Parietal lobe (tissue), 2 donors: ENCODE measurements at places on chromosomes 4 and X. TPM values are rescaled to one million over a fixed set of nuclear protein-coding genes. Genes with fewer than 3 reads are reported as not detected.

The C4orf36 gene
- 1.6 TPM for total RNA-seq

The SYP gene
- 121 TPM for total RNA-seq

The PPP4R3C gene
- not detected for total RNA-seq

The ADH7 gene
- total RNA-seq, result not detected

The MFAP3L gene
- 11.3 TPM for total RNA-seq

The PPP1R2C gene
- total RNA-seq, result not detected

The SERTM2 gene
- total RNA-seq, result not detected
